Cardiac fibroblast (primary cell): ENCODE measurements at places on chromosomes 12 and 14.

GRCh38 chr12:62930546-62931425 is 4.2 kb downstream of the PPM1H start:
- peak; percentile 4 for DNase-seq

- DNase-seq, result no peak
Measured at GRCh38 chr12:108442067-108442466, 73.0 kb upstream of the FICD start.

DNA sequence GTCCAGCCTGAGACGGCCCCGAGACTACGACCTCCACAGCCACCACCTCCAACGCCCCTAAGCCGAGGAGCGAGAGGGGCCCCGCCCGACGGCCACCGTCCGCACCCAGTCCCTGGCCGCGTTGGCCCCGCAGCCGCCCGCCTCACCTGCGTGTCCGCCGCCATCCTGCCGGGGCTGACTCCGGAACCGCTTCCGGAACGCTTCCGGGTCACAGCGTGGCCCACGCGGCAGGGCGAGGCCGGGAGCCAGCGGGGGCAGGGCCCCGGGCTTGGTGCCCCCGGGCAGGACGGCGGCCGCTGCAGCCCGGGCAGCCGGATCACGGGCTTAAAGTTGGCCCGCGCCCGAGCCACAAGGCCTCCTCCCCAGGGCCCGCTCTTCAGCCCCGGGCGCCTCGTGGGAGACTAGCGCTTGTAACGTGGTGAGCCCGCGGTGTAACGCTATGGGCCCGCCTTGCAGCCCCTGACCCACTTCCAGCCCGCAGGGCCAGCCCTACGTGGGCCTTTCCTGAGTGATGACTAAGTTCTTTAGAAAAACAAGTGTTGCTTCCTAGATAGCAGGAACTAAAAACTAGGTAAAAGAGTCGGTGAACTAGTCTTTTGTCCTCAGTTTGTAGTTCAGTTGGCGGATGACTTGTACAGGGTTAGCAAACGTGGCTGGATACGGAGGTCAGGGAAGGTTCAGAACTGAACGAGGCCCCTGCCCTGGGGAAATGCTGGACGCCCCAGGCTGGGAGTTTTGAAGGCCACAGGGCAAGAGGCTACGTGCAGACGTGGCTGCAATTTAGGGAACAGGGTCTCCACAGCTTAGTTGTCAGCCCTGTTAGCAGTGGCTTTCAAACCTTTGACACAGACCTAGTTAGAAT is at the start of gene GCN1:
Gene GCN1, minus strand, starts transcription at position 182 of the 862 bp plus-strand sequence. Its CDS starts 18 bp downstream, at position 164.
- peak; percentile 84 for DNase-seq

GRCh38 chr12:75779891-75780496 is 251.6 kb downstream of the PHLDA1 start:
- no peak for DNase-seq

- no peak for DNase-seq
Measured at GRCh38 chr12:68239309-68239982, 13.8 kb upstream of the IL26 start.

- peak; percentile 25 for DNase-seq
Measured at GRCh38 chr12:31466768-31467167, 124.2 kb downstream of the DENND5B start.

DNA sequence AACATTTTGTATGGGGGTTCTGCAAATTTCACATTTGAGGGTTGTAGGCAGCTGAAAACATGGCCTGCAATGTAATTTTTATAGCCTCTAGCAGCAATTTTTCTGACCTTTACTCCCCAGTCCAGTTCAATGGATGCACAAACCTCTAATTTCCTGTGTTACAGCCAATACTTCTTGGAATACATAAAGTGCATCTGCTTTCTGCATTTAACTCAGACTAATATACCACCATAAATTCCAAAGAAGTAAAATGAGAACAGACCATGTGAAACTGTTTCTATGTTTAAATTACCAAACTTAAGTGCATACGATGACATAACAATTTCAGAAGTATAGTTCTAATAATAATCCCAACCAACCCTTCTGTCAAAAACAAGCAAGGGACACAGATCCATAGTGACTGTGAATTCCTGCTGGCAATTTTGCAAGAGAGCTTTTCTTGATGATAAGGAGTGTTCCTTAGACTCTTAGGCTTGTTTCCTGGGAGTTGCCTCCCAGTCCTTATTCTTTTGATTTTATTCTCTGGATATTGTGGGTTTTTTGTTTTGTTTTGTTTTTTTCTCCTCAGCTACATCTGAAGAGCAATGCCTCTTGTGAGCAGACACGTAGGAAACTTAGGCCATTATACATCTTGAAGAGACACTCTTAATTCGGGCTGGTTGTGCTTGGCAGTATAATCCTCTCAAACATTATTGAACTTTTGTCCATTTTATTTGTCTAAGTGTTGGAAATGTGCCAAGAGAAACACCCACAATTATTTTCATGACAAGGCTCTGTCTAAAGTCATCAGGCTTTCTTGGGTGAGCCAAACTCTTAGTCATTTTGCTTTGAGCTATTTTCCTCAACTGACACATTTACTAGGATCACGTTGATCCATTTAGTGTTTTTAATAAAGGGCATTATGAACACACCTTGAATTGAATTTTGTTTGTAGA is 51.3 kb upstream of the RERGL start:
- peak; percentile 79 for DNase-seq

DNA sequence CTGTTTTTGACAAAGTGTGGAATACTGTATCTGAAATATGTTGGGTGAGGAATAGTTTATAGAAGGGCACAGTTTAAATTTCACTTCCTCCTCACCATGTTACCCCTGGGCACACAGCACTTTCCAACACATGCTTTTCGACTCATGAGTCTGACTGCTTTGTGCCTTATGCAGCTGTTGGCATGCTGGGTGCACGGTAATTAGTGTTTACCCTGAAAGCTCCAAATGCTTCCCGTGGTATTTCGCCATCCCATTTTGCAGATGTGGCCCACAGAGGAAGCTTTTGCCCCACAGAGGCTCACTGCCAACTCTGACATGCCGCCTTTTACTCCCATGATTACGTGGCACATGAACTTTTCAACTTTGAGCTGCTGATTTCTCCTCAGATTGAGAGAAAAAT is 168.6 kb downstream of the PRKCH start:
- peak; percentile 34 for DNase-seq

DNA sequence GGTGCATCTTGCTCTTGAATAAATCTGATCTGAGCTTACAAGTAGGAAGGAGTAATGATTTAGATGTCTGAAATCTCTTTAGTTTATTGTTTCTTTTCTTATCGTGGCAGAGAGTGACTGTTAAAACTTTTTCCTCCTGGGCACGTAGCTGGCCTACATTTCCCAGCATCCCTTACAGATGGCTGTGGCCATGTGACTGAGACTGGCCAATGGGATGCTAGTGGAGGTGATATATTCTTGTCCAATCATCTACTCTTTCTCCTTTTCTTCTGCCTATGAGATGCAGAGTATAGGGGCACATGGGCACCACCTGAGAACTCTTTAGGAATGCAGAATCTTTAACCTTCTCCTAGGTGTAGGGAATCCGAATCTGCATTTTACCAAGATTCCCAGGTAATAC is 237.3 kb downstream of the RGS6 start:
- DNase-seq, result no peak

DNA sequence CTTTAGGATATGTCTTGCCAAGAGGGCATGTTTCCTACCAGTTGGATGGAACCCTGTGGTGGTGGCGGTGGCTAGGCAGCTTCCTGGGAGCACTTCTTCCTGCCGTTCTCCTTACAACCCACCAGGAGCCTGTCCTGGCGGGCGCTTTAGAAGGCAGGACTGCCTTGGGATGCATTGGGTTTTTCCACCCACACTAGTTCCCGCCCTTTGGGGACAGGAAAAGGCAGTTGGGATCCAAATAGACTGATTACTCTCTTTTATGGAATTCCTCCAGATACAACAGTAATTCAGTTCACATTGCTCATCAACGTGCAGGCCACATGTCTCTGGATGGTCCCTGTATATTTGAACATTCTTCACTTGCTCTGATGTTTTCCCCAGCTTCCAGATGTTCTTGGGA is 305.7 kb upstream of the SSTR1 start:
- DNase-seq, result peak; percentile 11

- DNase-seq, result peak; percentile 12
Measured at GRCh38 chr14:76924371-76925096, 98.3 kb downstream of the LRRC74A start.

- DNase-seq, result peak; percentile 21
Measured at GRCh38 chr12:57894399-57895292, 46.7 kb upstream of the ATP23 start.

- peak; percentile 6 for DNase-seq
Measured at GRCh38 chr12:32776258-32776657, 20.6 kb upstream of the YARS2 start.

GRCh38 chr12:53972152-53972702 is 699 bp upstream of the HOXC11 start:
- no peak for DNase-seq

GRCh38 chr14:99517643-99518381 is 36.6 kb downstream of the CCNK start:
- no peak for DNase-seq

DNA sequence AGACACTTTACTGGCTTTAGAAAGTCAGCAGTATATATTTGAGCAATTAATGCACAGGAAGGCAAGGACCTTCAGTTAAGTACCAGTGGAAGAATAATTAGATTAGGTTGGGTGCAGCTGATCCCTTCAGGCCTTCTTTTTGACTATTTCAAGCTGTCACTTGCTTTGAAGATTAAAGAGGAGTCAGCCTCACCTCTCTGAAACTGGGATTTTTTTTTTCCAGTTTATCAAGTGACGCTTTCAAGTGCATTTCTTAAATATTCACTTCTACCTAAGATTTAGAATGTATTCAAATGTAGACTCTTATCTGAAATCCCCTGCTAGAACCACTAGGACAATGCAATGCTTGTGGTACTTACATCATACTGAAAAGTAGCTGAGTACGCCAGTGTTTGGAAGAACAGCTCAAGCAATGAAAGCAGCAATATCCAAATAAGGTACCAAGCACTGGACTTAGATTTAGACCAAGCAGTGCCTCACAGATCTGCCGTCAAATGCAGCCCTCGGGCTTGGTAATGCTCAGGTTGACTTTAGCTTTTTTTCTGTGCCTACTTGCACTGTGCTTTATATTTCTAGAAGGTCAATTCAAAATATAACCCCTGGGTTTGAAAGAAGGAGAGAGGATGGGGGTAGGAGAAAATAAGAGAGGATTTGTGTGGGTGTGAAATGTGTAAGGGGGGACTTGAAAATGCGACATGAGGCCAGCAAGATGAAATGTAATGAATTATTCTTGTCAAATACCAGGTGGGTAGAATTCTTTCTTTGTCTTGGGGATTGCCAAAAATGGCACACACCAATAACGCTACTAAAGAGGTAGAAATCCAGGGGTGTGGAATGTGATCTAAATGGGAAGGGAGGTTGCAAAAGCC is 3.7 kb upstream of the FERMT2 start:
- peak; percentile 45 for DNase-seq

DNA sequence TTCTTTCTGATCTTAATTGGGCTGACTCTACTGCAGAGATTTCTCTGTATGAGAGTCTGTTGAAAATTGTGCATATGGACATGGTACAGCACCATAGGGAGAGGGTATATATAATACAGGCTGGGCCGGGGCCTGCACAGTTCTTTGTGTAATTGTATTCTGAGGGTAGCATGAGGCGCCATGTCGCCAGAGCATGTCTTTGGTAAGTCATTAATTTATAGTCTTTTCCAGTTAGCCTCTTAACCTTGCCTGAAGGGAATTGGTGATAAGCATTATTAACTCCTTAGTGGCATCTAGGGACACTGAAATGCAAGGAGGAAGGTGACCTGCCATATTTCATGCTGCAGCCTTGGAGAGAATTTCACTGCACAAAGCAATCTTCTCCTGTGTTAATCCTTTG is 569.9 kb downstream of the TMTC2 start:
- DNase-seq, result no peak

- DNase-seq, result no peak
Measured at GRCh38 chr14:41615011-41615595, 8.4 kb downstream of the LRFN5 start.
